ENCODE measurements at places on chromosomes 4 and X.

DNA sequence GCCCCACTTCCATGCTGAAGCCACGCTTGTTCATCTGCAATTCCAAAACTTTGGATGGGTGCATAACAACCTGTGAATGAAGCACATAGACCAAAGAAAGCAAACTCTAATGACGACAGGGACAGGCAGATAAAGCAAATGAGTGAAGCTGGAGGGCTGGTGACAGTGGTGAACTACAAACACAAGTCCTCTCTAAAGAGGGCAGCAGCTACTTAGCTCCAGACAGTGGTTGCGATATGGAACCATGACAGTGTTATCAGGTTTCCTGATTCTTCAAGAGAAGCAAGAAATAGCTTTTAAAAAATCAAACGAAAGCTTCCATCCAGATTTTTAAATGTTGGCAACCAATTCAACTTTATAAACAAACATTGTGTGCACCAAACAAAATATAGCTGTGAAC is 23.8 kb downstream of the NOX1 start:
- no peak for DNase-seq

DNA sequence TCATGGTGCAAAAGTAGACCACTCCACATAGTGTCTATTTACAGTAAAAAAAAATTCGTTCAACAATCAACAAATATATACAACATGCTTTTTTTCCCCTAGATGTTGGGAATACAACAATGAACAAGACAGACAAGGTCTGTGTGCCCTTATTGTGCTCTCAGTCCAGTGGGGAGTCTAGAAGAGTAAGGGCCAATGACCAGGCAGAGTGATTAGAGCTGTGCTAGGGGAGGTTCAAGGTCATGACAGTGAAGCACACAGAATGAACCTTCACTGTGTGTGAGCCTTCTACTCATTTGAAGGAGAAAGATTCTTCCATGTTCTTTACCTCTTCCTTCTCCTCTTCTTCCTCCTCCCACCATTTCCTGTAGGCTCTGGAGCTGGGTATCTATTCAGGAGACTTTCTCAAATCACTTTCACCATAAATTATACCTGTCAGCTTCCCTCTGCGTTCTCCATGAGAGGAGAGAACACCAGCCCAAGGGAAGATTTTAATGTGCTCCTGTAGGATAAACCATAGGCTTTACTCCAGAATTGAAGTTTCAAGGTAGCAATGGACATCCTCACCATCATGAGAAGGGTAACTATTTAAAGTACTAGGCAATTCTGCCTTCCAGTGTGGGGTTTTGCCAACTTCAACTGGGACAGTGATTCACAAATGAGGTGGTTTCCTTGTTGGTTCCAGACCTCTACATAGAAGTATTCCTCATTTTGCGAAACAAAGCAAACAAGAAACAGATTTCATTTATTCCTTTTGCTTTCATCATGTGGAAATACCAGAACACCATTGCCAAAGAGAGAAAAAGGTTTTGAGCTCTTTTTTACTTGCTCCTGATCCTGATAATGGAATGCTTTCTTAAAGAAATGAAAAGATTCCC is 246.9 kb upstream of the GPC4 start:
- DNase-seq: peak; percentile 44

DNA sequence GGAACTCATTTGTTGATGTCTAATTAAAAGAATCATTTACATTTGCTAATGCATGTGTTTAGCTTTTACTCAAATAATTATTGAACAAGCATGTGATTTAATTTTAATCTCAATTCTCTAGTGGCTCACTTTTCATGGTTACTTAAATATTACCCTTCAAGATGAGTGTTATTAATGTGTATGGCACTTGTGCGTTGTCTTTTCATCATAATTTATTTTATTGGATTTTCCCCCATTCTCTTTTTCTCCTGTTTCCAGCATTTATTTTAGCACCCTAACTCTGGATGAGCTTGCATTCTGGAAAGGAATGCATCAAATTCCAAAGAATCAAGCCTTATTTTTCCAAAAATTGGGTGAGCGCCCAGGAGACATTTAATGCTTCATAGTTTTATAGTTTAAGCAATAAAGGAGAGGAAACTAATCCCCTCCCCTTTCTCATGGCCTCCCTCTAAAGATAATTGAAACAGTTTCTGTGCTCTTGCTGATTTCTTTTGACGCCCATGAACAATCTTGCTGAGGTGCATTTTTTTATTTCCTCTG is 191.1 kb upstream of the FAT4 start:
- no peak for DNase-seq

- DNase-seq: no peak
Measured at GRCh38 chr4:19577097-19577496, 674.6 kb upstream of the SLIT2 start.

DNA sequence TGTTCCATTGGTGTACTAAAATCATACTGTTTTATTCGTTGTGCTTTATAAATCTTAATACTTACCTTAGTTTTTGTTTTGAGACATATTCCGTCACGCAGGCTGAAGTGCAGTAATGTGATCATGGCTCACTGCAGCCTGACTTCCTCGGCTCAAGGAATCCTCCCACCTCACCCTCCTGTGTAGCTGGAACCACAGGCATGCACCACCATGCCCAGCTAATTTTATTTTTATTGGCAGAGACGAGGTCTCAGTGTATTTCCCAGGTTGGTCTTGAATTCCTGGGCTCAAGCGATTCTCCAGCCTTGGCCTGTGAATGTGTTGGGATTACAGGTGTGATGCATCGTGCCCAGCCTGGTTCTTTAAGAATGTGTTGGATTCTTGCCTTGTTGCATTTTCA is 24.4 kb upstream of the DCK start:
- DNase-seq: no peak

GRCh38 chrX:150625875-150626274 is 57.5 kb downstream of the MTM1 start:
- no peak for DNase-seq

DNA sequence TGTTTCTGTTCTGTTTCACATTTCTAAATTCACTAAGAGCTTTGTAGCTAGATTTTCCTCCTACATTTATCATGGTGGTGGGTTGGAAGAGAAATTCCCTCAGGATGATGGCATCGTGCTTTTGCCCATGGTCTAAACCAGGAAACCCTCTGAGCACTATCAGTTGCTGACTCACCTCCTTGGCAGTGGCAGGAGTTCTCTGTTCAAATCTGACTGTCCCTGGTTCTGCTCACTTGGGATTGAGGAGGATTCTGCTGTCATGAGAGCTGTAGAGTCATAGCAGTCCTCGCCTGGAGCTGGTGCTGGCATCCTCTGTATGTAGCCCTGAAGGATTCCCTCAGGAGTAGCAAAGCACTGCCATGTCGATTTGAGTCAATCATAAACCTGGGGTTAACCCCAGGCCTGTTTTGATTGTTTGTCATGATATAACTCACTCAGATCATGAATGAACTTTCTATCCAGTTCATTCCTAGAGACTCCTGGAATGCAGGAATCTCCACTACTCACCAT is 9.4 kb downstream of the TEX13A start:
- no peak for DNase-seq

DNA sequence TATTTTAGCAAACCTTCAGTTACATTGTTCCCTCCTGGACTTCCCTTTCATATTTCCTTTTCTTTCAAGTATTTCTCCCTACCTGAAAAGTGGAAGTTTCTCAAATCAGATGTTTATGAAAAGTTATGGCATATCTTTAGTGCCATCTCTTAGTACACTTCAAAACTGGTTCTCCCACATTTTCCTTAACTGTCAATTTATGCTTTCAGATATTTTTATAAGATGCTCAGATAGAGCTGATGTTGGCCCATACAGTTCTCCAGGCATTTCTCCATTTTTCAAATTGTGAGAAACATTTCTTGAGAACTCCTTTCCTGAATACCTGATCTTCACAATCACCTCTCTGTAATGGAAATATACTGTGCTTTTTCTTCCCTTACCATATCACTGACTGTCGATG is 32.5 kb upstream of the AP1AR start:
- DNase-seq: no peak

DNA sequence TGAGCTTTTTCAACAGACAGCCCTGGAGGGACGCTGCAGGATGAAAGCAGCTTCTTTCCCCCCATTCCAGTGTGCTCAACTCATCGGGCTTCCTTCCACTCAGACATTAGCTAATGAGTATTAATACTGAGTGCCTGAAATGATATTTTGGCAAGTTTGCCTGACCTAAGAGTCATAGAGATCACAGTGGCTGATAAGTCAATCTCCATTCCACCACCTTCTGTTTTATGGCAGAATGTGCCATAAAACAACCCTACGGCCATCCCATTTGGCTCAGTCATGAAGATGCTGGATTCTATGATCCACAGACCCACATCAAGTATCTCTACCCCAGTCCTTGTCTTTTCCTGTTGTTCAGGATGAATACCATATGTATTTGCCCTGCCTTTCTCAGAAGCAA is 48.3 kb upstream of the MAB21L2 start:
- no peak for DNase-seq

DNA sequence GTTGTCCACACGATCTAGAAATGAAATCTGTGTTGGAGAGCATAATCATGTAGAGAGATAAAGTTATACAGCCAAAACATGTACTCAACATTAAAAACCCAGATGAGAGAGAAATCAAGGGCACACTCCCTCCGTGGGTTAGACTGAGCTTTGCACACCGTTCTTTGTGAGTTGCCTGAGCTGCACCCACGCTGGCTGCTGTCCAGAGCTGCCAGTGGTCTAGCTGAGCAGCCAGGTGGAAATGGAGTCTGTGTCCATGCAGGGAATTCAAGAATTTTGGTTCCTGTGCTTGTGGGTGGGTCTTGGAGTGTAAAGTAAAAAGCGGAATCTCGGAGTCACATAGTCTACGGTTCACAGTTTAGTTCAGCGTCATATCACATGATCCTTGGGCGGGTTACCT is 84.6 kb downstream of the GPR143 start:
- DNase-seq: no peak

DNA sequence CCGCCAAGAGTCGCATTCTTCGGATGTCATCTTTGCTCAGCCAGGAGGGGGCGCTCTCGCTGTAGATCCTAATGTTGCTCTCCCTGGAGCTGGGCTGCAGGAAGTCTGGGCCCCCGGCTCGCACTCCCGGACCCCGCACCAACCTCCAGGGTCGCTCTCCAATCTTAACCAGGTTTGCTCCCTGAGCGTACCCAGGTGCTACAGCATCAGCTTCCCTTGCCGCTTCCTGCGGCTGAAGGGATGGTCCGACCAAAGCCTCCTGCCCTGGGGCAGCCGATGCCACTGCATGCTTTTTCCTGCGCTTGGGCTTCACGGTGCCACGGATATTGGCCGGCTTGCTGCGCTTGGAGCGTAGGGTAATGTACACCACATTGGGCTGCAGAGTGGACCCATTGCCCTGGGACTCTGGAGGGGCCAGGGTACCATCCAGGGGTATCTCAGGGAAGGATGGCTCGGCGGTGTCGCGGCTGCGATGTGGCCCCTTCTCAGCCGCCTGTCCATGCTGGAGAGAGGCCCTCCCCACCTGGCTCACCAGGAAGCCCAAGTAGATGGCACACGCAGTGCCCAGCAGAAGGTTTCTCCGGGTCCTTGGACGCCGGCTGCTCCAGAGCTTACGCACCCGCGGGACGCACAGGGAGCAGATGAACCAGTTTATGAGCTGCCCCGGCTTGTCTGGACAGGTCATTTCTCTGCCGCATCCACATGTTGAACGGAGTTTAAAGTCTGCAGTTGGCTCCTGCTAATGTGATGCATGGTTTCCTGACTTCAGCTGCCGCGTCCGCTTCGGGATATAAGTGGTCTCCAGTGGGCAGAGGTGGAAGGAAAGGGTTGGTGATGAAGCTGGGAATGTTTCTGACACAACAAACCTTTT is 1.9 kb downstream of the GASK1B start:
- peak; percentile 88 for DNase-seq

- DNase-seq: peak; percentile 48
Measured at GRCh38 chrX:40434947-40435346, 145.8 kb upstream of the ATP6AP2 start.

GRCh38 chr4:106353786-106354185 is 14.8 kb downstream of the GIMD1 start:
- DNase-seq: no peak

DNA sequence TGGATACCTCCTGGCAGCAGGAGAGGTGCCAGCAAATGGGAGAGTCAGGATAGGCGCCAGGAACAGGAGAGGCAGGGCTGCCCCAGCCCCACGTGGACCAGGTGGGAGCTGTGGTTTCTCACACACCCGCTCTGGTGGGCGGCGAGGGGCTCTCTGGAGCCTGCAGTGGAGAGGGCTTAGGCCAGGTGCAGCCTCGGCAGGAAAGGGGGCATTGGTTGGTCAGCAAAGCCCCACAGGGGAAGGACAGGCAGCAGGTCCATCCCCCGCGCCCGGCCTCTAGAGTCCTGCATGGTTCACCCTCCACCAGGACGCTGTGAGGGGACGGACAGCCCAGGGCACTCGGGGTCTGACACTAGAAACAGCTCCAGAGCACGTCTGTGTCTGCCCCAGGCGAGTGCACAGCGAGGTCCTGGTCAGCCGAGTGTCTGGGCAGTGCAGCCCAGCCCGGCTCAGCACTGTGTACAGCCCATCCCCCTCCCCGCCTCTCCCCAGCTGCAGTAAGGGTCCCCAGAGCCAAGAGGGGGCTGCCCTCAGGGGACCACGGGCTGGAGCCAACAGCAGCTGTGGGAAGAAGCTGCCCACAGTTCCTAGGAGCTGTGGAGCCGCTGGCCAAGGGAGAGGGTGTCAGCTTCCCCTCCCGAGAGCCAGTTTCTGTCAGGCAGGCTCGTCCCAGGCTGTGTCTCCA is 8.2 kb downstream of the ATP5ME start:
- DNase-seq: no peak

GRCh38 chr4:148827781-148828180 is 385.6 kb upstream of the NR3C2 start:
- DNase-seq: no peak

GRCh38 chr4:21728304-21728703 is 220.3 kb downstream of the KCNIP4 start:
- no peak for DNase-seq

DNA sequence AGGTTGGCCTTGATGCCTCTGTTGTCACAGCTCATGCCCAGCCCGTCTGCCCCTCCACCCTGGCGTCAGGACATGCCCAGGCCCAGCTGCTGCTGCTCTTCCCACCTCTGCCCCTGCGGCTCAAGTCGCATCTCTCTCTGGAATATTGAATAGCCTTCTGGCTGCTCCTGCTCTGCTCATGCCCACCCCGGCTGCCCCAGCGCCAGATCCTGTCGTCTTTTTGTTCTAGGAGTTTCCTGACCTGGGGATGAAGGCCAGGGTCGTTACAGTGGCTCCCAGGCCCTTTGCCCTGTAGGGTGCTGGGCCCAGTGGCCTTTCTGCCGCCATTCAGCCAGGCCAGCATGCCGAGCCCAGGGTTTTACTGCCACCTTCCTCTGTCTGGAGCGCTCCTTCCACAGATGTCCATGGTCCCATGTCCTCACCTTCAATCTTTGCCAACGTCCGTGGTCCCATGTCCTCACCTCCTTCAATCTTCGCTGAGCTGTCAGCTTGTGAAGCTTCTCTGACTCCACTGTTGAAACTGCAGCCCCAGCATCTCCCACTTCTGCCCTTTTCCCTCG is 9.7 kb downstream of the MAEA start:
- DNase-seq: no peak

GRCh38 chr4:144906181-144906925 is 191.6 kb downstream of the ANAPC10 start:
- DNase-seq: peak; percentile 27

- DNase-seq: peak; percentile 34
Measured at GRCh38 chrX:69503782-69504625, at the start of gene NALF2. NALF2 (plus strand) TSS chrX:69504326; CDS start chrX:69505283, 957 bp downstream.

GRCh38 chr4:127194281-127194680 is 438.5 kb upstream of the INTU start:
- no peak for DNase-seq
